ENCODE measurements at places on chromosomes 1 and 21.
A peak's percentile ranks its signal among the peaks of the same experiment; 100 is the strongest.

GRCh38 chr1:108142773-108143394 is 57.3 kb downstream of the SLC25A24 start:
- no peak for DNase-seq

GRCh38 chr1:210394281-210394821 is 65.6 kb downstream of the HHAT start:
- DNase-seq = peak; percentile 38

DNA sequence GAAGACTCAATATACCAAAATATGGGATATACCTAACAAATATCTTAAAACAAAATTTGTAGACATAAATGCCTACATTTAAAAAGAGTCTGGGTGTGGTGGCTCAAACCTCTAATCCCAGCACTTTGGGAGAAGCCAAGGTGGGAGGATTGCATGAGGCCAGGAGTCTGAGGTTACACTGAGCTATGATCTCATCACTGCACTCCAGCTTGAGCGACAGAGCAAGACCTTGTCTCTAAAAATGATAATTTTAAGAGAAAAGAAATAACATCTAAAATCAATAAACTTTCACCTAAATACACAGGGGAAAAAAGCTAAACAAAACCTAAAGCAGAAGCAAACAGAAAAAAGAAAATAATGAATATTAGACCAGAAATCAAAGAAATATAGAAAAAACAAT is 102.7 kb upstream of the PBX1 start:
- no peak for DNase-seq

GRCh38 chr1:3180915-3181314 is 111.9 kb downstream of the PRDM16 start:
- DNase-seq = no peak

GRCh38 chr21:35628316-35628715 is 432.0 kb downstream of the SETD4 start:
- DNase-seq = no peak

GRCh38 chr21:37407719-37408420 is 41.3 kb downstream of the DYRK1A start:
- DNase-seq = no peak

- DNase-seq = no peak
Measured at GRCh38 chr1:219954736-219955421, 26.5 kb upstream of the SLC30A10 start.

Measured in activated naive CD8-positive, alpha-beta T cell treated with anti-CD3 and anti-CD28 coated beads for 36 hours (primary cell).